Activated CD4-positive, alpha-beta T cell treated with anti-CD3 and anti-CD28 coated beads, Interleukin-2, amount 50 U/mL, for 4 hours (primary cell): ENCODE measurements at places on chromosomes 6 and 20.

- DNase-seq, result no peak
These were observed 43.6 kb upstream of the FAM83D start for GRCh38 chr20:38882600-38882999.

DNA sequence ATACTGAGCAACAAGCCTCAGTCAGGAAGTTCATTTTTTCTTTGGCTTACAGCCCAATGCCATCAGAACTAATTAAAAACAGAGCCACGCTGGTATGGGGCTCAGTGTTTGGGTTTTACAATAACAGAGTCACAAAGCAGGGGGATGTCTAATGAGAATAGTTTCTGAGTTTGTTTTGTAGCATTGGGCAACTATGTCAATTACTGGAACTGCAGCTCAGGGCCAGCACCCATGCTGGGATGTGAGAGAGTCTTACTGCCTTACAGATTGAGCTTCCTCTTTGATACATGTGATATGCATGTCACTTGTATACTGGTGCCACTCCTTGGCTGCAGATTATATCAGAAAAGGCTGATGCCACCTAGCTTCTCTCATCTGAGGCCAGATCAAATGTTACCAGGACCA, 117.6 kb downstream of the TFAP2B start:
- no peak for DNase-seq

DNA sequence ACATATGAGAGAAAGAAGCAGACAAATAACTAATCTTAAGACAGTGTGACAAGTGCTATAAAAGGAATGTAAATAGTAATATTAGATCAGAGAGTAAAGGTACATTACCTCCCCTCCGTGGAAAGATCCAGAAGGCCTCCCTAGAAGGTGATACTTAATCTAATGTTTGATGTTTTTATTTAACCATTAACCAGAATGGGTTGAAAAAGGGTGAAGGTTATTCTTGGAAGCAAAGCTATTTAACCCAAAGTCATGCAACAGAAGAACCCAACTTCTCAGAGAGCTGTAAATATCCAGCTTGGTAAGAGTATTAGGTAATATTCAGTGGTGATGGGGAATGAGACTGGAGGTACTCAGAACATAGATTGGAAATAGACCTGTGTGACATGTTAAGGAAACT, 68.0 kb upstream of the HIVEP1 start:
- DNase-seq, result no peak

DNA sequence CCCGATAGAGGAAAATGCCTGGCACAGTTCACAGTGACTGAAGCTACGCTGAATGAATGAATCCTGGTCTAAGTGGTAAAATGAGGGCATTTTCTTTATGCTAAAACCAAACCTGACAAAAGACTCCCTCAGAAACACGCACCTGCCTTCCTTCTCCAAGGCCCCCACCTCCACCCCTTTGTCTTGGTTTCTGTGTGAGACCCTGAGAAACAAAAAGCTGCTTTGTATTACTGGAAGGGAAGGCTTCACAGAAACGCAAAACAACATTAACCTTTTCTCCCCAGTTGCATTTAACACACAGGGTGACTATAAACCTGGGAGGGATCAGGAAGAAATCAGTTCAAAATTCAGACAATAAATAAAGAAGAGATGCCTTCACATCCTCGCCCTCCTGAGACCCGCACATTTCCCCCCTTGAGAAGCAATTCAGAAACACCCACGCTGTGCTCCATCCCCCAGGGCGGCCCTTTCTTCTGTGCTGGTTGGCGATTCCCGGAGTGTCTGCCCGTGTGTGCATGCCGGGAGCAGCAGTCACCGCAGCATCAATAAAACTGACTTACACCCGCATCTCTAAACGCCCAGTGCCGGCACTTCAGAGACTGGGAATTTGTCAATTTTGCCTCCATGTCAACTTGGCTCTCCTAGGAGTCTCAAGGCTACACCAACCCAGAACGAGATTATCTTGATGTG, 67.2 kb upstream of the TRAF3IP2 start:
- DNase-seq, result no peak

DNA sequence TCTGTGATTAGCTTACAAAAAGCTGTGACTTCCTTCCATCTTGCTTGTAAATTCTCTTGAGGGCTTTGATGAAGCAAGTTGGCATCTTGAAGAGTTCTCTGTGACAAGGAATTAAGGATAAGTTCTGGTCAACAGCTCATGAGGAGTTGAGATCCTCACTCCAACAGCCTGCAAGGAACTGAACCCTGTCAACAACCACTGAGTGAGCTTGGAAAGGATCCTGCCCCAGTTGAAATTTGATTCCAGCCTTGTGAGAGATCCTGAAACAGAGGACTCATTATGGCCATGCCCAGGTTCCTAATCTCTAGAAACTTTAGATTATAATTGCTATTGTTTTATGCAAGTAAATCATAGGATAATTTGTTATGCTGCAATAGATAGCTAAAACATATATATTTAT, 133.7 kb downstream of the PTCHD4 start:
- no peak for DNase-seq
